Activated naive CD8-positive, alpha-beta T cell treated with anti-CD3 and anti-CD28 coated beads, Interleukin-2, amount 50 U/mL, for 16 hours (primary cell): ENCODE measurements at places on chromosomes 7 and 10.

DNA sequence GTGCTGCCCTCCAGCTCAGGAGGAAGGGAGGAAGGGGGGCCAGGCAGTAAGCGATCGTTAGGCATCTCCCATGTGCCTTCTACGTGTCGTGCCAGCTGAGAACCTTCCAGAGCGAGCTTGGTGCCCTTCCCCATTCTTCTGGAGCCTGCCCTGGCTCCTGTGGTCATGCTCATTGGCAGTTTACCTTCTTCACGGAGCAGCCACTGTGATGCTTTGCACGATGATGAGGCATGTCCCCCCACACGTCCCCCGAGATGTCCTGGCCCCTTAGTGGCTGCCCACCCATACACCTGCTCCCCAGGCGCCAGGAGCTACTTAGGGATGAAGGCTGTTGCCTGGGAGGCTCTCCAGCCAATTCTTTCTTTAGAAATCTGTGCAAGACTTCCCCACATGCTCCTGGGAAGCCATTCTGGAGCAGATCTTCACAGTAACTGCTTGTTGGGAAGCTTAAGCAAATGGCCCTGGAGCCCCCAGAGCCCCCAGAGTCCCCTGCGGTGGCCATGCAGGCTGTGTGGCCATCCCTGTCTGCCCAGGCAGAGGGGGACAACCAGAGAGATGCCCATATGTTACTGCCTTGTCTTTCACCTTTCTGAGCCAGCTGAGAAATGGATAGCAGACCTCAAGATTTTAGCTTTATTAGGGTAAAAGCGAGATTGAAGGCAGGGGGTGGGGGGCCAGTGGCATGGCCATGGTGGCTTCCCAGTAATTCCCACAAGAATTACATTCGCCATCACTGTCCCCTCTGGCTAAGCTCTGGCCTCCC is 199.0 kb downstream of the EBF3 start:
- DNase-seq: no peak

DNA sequence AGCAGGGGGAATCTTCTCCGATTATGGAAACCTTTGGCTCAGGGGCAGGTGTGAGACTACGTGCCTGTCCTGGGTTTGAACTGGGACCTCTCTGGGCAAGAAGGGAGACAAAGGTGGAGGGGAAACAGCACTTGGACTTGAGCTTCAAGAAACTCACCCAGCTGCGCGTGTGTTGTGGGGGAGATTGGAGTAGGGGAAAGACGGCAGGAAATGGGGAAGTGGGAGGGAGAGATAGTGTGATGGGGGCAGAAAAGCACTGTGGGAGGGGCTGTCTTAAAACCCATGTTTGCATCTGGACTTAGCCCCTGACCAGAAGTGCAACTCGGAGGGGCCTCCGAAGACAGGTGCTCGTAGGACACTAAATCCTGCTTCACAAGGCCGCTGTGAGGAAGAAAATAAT is 107.0 kb downstream of the HIP1 start:
- no peak for DNase-seq

DNA sequence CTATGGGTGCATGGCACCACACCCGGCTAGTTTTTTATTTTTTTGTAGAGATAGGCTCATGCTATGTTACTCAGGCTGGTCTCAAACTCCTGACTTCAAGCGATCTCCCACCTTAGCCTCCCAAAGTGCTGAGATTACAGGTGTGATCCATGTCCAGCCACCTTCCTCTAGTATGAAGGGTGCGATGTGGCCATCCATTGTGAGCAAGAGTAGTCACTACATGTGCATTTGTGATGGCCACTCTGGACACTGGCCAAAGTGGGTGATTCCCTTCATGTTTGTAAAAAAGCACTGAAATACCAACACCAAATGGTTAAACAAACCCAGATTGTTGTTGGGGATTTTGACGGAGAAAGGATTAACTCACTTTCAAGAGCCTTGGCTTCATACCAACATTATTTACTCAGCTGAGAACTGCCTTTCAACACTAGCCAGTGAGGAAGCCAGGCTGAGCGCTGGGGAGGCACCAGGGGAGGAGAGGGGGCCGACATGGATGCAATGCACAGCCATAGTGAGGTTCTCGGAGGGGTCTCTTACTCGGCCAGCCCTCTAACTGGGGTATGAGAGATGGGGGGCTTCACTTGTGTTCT is 198.1 kb upstream of the LYZL2 start:
- DNase-seq: no peak

- DNase-seq: no peak
Measured at GRCh38 chr7:139902436-139903102, 73.5 kb downstream of the TBXAS1 start.

GRCh38 chr10:10798102-10798863 is 219.4 kb upstream of the CELF2 start:
- DNase-seq: no peak
